ENCODE measurements at places on chromosomes 4 and X.

DNA sequence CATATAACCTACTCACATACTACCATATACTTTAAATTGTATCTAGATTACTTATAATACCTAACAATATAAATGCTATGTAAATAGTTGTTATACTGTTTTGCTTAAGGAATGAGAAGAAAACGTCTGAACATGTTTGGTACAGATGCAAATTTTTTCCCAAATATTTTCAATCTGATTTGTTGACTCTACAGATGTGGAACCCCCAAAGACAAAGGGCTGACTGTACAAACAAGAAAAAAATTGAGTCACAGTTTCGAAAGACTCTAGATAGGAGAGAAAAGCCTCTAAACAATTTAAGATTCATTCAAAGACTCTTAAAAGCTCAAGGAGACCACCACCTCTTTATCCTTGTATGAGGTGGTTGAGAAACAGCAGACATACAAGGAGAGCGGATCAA is 142.8 kb downstream of the SLC7A11 start:
- no peak for DNase-seq

GRCh38 chr4:91325495-91325894 is 978.3 kb upstream of the GRID2 start:
- no peak for DNase-seq

DNA sequence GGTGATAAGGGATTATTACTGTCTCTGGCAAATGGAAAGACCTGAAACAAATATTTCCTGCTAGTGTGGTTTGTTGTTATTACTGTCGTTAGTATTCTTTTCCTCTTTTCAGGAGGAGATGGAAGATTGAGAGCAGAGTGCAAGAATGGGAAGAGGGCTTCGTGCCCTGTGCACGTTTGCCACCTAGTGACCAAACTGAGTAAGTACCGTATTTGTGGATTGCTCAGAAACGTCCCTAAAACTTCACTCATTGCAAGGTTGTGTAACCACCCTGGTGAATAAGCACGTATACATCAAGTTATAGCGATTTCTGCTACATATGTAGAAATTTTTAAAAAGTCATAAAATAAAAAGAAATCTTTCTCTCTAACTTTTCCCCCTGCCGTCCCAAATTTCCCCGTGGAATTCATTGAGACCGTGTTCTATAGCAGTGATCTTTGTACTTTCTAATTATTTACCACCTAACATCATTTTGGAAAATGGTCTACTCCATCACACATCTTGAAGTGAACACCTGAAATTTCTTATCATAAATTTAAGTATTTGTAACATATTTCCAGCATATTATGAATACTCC is 24.3 kb downstream of the LINC00632 start:
- DNase-seq, result no peak

GRCh38 chr4:145723336-145723735 is 43.4 kb downstream of the C4orf51 start:
- no peak for DNase-seq

DNA sequence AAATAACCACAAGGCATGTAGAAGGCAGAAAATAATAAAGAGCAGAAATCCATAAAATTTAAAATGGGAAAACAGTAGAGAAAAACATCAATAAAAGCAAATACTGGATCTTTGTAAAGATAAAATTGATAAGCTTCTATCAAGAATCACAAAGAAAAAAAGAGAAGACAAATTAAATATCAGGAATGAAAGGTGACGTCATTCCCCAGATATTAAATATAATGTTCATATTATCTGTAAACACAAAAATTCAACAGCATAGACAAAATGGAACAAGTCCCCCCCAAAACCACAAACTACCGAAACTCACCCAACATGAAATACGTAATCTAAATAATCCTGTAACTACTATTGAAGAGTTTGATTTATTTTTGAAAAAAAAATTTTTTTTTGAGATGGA is 30.5 kb upstream of the FAM120C start:
- DNase-seq, result no peak

DNA sequence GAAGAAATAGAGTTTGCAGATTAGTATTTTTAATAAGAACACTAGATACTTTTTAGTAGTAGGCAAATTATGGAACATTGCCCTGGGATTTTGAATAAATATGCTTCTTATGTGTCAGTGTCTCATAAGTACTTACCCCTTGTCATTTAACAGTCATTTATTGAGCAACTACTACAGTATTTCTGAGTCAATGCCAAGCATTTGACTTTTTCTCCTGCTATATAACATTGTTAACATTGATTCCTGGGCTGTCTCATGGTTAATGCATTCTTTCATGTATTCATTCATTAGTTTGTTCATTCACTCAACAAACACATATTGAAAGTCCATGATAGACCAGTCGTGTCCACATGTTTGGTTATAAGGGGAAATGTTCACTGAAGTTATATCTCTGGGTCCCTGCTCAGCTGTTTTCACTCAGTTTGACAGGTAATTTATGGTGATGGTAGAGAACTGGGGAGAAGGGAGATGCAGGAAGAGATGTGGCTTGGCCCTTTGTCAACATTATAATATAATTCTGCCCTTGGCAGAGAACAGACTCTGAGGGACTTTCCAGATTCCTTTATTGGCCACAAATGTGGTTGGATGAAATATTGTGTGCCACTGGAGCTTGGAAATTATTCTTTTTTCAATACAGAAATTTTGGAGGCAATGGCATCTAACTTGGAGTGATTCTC is 49.8 kb downstream of the OSTC start:
- no peak for DNase-seq

DNA sequence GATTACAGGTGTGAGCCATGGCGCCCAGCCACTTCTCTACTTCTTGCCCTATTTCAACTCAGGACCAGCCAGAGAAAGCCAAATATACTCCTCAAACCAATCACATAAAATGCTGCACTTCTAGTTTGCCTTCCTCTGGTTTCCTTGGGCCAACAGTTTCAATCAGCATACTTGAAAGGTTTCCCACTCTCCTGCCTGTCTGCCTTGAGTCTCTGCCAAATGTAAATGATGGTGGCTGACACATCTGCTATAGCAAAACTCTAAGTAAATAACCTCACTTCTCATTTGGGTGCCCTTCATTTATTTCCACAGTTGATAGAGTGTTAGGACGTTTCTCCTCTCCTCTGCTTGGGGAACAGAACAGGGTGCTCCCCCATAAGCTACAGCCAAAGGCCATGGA is 36.4 kb upstream of the PPA2 start:
- DNase-seq, result no peak

DNA sequence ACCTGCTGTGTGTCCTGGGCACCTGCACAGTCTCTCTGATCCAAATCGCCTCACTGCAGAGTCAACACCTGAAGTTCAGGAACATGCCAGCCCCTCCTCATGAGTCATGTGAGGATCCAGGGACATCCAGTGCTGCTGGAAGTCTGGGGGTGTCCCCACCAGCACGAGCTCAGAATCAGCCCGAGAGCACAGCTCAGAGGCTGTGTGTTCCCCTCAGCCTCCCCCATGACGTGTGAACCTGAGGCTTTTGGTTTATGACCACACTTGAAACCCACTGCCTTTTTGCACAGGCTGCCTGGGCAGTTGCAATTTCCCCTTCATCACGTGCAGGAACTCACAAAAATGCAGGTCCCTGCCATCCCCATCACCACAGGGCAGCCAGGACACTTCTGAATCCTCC is 47.1 kb downstream of the PPP2R2C start:
- no peak for DNase-seq

DNA sequence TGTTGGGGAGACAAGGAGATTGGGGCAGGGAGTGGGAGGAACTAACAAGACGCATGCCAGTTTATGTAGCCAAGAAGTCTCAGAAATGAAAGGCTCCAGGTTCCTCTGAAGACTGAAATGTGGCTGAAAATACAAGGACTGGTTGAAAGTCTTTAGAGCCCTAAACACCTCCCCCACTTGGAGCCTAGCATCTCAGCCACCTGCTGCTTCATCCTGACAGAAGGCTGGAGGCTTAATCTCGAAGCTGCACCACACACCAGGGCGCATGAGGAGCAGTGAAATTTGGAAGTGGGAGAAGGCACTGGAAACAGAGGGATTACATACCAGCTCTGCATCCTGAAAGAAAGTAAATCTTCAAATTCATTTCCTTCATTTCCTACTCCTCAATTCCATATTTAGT is 160.7 kb upstream of the FTHL17 start:
- DNase-seq, result no peak

All from stimulated activated CD4-positive, alpha-beta T cell treated with anti-CD3 and anti-CD28 coated beads, Interleukin-4, amount 100 ng/mL, for 1 hour (primary cell).